ENCODE measurements at places on chromosomes 16 and 17.

- no peak for DNase-seq
Observed at GRCh38 chr16:11139326-11140097, 116.5 kb downstream of the SOCS1 start.

- DNase-seq: no peak
Observed at GRCh38 chr17:28908640-28909167, 5.8 kb upstream of the DHRS13 start.

DNA sequence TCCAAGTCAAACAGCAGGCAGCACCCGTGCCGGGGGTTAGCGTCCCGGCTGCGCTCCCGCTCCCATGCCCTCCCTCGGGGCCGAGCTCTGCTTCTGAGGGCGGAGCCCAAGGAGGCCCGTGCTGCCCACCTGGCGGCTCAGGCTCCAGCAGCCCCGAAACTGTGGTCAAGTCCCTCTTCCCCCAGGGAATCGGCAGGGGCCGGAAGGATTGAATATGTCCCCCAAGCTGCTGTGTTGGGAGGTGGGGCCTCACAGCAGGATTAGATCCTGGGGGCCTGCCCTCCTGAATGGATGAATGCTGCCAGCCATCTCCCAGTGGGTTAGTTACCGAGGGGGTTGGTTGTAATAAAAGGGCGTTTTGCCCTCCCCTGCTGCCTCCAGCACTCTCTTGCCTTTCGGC is 33.9 kb downstream of the MAP2K3 start:
- DNase-seq: no peak

DNA sequence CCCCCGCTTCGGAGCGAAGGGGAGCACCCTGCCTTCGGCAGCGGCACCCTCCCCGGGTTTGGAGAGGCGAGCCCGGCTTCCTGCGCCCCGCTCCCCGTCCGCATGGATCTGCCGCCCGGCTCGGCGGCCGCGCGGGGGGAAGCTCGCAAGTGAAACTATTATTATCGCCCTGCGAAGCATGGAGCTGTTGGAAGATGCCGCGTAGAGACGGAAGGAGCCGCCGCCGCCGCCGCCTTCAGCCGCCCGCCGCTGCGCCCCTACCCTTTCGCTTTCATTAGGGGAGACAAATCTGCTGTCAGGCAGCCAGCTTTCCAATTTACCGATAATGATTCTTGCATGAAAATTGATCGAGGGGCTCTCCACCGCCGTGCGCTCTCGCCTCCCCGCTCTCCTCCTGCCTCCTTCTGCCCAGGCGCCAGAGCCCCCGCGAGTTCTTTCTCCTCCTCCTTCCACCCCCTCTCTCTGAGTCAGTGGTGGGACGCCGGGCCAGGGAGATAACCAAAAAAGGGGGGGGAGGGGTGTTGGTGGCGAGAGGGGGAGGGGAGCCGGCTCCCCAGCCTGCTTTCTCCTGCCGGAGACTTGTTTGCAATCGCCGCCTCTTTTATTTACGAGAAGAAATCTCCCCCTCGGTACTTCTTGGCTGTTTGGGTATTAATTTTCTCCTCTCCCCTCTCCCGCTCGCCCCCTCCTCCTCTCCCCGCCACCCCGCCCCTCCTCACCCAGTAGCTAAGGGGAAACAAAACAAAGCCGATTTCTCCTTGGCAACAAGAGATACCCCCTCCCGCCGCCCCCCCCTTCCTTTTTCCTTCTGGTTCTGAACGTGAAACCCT is 58.0 kb upstream of the GSE1 start:
- peak; percentile 62 for DNase-seq

DNA sequence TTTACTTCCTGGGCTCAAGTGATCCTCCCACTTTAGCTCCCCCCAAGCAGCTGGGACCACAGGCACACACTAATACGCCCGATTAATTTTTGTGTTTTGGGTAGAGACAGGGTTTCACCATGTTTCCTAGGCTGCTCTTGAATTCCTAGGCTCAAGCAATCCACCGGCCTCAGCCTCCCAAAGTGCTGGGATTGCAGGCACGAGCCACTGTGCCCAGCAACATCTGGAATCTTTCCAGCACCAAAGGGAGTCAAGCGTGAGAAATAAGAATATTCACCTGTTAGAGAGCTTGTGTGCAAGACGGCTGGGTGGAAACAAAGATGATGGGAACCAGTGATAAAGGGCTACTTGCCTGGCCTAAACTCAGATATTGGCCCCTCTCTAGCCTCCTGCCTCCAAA is 14.2 kb upstream of the ALOX12B start:
- DNase-seq: no peak

GRCh38 chr17:66300956-66301355 is 1.5 kb upstream of the PRKCA start:
- DNase-seq: no peak

DNA sequence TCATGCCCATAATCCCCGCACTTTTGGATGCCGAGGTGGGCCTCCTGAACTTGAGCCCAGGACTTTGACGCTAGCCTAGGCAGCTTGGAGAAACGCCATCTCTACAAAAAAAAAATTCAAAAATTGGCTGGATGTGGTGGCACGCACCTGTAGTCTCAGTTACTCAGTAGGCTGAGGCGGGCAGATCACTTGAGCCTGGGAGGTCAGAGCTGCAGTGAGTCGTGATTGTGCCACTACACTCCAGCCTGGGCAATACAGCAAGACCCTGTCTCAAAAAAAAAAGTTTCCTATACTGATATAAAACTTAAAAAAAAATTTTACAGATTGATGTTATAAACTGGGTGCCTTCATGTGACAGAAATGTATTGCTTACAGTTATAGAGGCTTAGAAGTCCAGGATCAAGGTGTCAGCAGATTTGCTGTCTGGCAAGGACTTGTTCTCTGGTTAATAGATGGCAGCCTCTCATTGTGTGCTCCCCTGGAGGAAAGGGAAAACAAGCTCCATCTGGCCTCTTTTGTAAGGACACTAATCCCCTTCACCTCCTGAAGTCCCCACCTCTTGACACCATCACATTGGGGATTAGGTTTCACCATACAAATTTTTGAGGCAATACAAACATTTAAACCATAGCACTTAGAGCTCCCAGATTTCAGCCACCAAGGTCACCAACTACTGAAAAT is 8.5 kb upstream of the CES3 start:
- no peak for DNase-seq

DNA sequence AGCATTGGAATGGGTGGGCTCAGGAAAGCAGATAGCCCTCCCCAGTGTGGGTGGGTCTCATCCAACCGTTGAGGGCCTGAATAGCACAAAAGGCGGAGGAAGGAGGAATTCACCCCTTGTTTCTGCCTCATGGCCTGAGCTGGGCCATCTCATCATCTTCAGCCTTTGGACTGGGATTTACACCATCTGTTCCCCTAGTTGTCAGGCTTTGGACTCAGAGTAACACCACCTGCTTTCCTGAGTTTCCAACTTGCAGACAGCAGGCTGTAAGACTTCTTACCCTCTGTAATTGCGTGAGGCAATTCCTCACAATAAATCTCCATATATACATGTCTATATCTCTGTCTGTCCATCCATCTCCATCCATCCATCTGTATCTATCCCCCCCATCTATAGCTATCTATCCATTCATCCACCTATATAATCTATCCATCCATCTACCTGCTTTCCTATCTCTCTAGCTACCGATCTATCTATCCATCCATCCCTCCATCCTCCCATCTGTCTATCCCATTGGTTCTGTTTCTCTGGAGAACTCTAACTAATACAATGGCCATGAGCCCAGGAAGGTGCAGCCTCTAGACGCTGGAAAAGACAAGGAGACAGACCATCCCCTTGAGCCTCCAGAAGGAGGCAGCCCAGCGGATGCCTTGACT is 21.3 kb downstream of the DNAH17 start:
- DNase-seq: no peak

DNA sequence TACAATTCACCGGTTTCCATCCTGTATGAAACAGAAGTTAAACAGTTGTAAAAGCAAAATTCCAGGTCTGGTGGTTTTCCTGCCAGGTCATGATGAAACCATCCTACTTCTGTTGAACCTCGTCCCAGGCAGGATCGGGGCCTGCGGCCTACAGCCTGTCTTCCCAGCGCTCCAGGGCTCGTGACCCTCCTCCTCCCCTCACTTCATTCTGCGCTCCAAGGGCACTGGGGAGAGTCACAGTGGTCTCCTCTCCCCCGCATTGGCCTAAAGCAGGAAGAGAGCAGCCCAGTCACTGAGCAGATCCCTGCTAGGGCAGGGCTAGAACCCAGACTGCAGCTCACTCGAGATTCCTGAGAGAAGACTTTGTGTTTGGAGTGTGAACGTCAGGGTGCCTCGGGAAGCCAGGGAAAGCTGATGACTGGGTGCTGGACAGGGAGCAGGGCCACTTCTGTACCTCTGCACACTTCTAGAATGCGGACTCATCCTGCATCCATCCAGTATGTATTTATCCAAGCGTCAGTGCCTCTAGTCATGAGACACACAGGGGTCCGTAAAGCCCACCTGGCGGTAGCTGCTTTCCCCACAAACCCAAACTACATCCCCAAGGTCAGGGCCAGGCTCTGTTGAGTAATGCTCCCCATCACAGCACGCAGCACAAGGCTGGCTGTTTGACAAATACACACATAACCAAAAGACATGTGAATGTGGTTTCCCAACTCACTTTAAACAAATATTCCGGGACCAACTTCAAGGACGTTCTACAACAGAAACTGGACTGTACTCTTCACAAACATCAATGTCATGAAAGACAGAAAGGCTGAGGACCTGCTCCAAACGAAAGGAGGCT is 1.7 kb upstream of the ITGAE start:
- no peak for DNase-seq

DNA sequence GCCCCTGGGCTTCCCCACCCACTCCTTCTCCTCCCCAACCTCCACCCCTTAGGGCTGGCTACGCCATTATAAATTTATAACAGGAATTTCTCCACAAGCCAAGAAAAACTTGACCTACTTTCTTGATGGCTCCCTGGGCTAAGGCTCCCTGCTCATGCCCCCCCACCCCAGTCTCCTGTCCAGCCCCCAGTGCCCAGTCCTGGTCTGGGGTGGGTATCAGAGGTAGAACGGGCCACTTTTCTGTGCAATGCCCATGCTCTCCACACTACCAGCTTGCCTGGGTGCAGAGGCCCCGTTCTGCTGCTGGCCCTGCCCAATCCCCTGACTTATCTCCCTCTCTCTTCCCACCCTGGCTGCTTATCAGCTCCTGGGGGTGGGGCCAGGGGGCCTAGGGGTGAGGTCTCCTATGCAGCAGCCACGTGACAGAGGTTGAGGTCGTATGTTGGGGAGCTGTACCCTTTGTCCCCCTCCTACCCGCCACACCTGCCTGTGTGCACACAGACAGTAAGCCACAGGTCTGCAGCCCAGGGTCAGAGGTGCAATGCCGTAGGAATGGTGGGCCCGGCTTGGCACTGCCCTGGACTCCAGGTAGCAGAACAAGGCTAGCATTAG is 10.1 kb downstream of the THRA start:
- DNase-seq: no peak

DNA sequence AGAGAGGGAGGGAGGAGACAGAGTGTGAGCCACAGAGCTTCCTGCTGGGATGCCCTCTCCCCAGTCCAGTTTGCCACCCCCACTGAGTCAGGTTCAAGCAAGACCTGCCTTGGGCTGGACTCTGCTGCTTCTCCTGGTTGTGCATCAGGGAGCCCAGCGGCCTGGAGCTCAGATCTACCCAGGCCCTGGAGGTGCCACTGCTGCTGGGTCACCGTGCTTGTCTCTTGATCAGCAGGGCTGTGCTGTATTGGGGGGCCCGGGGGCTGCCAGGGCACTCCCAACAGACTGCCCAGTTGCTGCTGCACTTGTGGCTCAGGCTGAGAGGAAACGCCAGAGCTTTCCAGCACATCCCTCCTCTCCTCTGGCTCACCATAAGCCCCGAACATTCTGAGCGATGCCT is 8.9 kb downstream of the TLE7 start:
- DNase-seq: no peak

GRCh38 chr16:30075503-30076275 is at the start of gene PPP4C:
TSS of gene PPP4C (plus strand) at chr16:30075994. CDS start at chr16:30076378, 384 bp downstream.
- DNase-seq: peak; percentile 36

GRCh38 chr17:18990331-18990730 is 14.2 kb downstream of the FAM83G start:
- no peak for DNase-seq

- peak; percentile 49 for DNase-seq
Observed at GRCh38 chr17:28807925-28808634, 34.5 kb downstream of the FAM222B start.

- DNase-seq: no peak
Observed at GRCh38 chr17:72403713-72404209, 282.9 kb downstream of the SOX9 start.

GRCh38 chr16:73771196-73772064 is 525.2 kb upstream of the PSMD7 start:
- no peak for DNase-seq

DNA sequence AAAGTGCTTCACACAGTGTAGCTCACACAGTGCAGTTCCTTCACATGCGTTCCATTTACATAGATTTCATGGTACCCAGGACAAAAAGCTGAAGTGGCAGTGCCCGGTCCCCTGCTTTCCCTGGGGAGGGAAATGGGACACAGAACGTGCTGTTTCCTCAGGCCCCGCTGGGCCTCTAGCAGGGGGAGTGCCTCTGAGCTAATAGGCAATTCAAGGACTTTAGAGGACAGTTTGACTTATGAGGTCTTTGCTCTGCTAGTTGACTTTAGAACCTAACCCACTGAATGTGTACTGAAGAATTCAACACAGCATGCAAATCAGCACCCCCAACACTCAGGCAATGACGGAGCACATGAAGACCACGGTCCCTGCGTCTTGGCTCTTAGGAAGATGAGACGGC is 6.8 kb downstream of the CDIP1 start:
- DNase-seq: no peak

DNA sequence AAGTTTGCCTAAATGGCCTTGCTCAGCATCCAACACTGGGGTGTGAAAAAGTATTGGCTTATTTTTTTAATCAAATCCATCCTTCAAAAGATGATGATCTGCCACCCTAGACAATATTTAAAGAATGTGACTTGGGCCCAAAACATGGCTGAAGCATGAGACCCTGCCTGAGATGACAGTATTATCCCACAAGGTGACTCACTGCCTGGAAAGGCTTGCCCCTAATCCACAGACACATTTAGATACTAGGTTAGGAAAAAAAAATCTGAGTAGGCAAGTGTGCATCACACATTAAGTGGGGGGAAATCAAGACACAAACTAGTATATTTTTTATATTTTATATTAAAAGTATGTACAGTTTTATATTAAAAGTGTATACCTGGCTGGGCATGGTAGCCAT is 38.4 kb downstream of the TOM1L2 start:
- DNase-seq: no peak

DNA sequence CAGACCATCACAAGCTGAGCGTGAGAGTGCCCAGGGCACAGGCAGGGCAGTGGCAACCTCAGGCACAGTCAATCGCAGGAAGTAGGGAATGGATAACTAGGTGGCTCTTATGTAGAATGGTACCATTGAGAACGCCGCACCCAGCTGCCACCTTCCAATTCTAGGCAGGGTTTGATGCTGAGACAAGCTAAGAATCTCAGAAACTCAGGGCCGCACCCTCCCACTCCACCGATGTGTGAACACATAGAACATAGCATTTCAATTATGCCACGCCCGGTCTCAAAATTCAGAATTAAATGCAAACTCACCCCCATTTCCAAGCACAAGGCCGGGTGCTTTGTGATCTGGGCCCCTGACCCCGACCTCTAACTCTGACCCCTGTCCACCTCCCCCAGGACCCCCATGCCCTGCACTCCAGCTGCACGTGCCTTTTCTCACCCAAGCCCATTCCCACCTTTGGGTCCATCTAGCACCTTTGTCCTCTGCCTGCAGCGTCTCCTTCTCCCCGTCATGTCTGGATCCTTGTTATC is 178.4 kb downstream of the C16orf95 start:
- no peak for DNase-seq

- DNase-seq: no peak
Observed at GRCh38 chr17:46027048-46027975, 28.3 kb downstream of the STH start.

Measured in NCI-H748 treated with DMSO at 0.1 percent for 48 hours (cell line).